ENCODE measurements at places on chromosomes 7 and 10. TPM values are rescaled to one million over a fixed set of nuclear protein-coding genes. Genes with fewer than 3 reads are reported as not detected.
A peak's percentile ranks its signal among the peaks of the same experiment; 100 is the strongest.

DNA sequence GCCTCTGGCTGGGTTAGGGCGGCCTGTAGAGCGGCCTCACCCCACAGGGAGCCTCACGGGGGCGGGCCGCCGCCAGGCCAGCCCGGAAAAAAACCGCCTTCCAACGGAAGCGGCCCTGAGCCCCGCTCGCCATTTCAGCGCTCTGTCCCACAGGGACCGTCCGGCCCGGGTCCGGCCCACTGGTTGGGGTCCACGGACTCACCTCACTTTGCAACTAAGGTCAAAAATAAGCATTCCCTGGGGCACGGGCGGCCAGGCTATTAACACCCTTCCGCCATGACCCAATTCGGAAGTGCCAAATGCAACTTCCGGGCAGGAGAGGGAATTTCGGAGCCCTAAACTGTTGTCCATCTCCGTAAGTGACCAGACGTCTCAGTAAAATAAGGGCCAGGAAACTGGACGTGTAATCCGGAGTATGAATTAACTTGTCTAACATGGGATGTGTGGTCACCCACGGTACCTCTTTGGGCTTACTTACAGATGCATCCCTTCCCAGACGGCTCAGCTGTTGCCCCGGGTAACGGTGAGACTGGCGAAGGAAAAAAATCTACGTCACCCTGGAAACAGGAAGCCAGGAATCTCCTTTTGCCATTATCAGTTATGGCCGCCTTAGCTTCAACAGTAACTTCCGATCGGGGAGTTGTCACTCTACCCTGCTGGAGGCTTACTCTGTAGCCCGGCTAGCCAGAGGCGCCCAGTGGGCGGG, at the start of gene BBIP1:
BBIP1 (minus strand) TSS at position 538 of the 706 bp plus-strand sequence. CDS start 1,023 bp downstream, outside the sequence.
- H3K27ac ChIP-seq: peak within 1 kb of the TSS; percentile 98
- peaks cover 7% of the 10 kb centered on the region for H3K4me1 ChIP-seq
- H3K36me3 ChIP-seq: peaks cover 2% of the 10 kb centered on the region
- H3K4me3 ChIP-seq: peak within 1 kb of the TSS; percentile 86

GRCh38 chr7:34062826-34063225, 157.5 kb downstream of the BMPER start:
- no peaks in the 10 kb centered on the region for H3K36me3 ChIP-seq
- DNase-seq: no peak
- no peaks in the 10 kb centered on the region for H3K4me1 ChIP-seq
- no peaks in the 10 kb centered on the region for H3K27me3 ChIP-seq

- H3K27me3 ChIP-seq: no peaks in the 10 kb centered on the region
- no peak overlapping the region for H3K4me3 ChIP-seq
- no peaks in the 10 kb centered on the region for H3K4me1 ChIP-seq
- DNase-seq: no peak
- H3K27ac ChIP-seq: no peak overlapping the region
Measured at GRCh38 chr7:11751315-11751714, 80.7 kb downstream of the THSD7A start.

The SHTN1 gene
- 0.88 TPM for total RNA-seq

- H3K27me3 ChIP-seq: no peaks in the 10 kb centered on the region
- H3K4me3 ChIP-seq: no peak overlapping the region
Measured at GRCh38 chr10:26739071-26739631, 41.6 kb downstream of the PDSS1 start.

GRCh38 chr7:77811516-77812289, 13.1 kb downstream of the PHTF2 start:
- H3K36me3 ChIP-seq: no peaks in the 10 kb centered on the region
- DNase-seq: no peak
- H3K4me1 ChIP-seq: no peaks in the 10 kb centered on the region
- H3K27ac ChIP-seq: no peak overlapping the region
- H3K4me3 ChIP-seq: no peak overlapping the region

The MMP21 gene
- total RNA-seq: 0.35 TPM

DNA sequence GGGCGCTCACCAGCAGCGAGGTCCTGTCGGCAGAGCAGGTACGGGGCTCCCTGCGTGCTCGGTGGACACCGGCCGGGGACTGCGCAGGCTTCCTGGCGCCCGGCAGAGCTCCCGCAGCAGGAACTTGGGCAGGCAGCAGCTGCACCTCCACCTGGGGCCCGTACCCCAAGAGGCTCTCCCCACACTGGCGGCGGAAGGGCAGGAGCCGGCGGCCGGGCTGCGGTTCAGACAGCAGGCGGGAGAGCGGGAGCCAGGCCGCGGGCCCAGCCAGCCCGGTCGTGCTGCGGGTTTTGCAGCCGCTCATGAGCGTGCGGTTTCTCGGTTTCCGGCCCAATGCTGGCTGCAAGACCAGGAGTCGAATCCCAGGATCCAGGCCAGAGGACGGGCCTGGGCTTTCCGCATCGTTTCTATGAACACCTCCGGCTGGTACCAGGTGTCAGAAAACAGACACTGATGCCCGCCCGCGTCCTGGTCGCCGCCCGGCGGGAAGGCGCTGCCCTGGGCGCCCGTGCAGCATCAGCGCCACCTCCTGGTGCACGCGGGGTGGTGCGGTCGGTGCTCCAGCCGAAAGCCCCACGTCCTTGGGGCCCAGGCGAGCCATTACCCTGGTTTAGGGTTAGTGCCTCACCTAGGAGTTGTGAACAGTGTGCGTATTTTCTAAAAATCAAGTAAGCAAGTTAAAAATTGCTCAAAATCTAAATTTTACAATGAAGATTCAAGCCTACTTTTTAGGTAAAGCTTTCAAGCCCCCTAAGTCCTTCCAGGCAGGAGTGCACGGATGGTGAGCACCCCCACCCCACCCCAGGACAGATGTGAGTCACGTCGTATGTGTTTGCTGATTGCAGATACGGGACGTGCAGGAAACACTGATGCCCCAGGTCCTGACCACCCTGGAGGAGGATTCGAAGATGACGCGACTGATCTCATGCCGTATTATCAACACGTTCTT, 47.4 kb upstream of the PRKAR1B start:
- H3K27ac ChIP-seq: no peak overlapping the region
- H3K4me3 ChIP-seq: no peak overlapping the region
- peaks cover 6% of the 10 kb centered on the region for H3K36me3 ChIP-seq
- H3K27me3 ChIP-seq: no peaks in the 10 kb centered on the region
- peak; percentile 75 for DNase-seq

The TFR2 gene
- 9.8 TPM for total RNA-seq

Data from natural killer cell (primary cell).